Effector memory CD8-positive, alpha-beta T cell (primary cell): ENCODE measurements at places on chromosomes 3 and 15.
A peak's percentile ranks its signal among the peaks of the same experiment; 100 is the strongest.

DNA sequence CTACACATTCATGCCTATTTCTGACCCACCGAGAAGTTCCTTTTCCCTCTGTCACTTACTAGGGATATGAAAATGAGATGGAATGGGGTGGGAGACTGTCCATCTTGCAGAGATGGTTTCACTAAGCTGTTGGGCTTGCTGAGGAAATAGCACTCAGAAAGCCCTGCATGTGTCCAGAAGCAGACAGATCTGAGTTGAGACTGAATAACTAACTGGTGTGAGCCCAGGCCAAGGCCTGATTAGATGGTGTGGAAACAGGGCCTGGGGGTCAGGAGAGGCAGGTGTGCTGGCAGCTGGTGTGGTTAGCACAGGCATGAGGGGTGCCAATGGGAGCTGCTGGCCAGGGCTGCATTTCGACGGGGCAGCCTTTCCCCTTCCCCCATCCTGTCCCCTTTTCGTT lies 72.1 kb downstream of the CLSTN2 start:
- no peak overlapping the region for H3K27ac ChIP-seq
- H3K4me1 ChIP-seq: no peaks in the 10 kb centered on the region
- H3K27me3 ChIP-seq: peaks cover 8% of the 10 kb centered on the region
- no peaks in the 10 kb centered on the region for H3K36me3 ChIP-seq
- no peak for DNase-seq

- no peaks in the 10 kb centered on the region for H3K27me3 ChIP-seq
- DNase-seq: no peak
- no peak overlapping the region for H3K4me3 ChIP-seq
Observed at GRCh38 chr3:126850370-126851085, 132.4 kb upstream of the PLXNA1 start.

DNA sequence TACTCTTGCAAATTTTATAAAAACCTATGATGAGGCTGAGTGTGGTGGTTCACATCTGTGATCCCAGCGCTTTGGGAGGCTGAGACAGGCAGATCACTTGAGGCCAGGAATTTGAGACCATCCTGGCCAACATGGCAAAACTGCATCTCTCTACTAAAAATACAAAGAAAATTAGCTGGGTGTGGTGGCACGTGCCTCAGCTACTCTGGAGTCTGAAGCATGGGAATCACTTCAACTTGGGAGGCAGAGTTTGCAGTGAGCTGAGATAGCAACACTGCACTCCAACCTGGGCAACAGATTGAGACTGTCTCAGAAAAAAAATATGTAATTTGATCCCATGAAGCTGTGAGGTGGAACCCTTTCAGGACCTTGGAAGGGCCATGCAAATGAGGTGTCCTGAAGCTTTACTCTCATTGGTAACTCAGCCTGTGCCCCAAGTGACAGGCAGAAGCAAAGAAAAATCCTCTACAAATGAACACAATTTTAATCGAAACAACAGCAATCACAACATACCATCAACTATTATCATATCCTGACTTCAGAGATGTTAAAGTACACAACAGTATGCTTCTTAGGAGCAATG lies 84.6 kb upstream of the CDV3 start:
- H3K36me3 ChIP-seq: peaks cover 2% of the 10 kb centered on the region
- no peaks in the 10 kb centered on the region for H3K27me3 ChIP-seq
- H3K4me1 ChIP-seq: peaks cover 22% of the 10 kb centered on the region
- H3K4me3 ChIP-seq: no peak overlapping the region
- H3K27ac ChIP-seq: no peak overlapping the region

- no peak overlapping the region for H3K4me3 ChIP-seq
- no peaks in the 10 kb centered on the region for H3K36me3 ChIP-seq
- DNase-seq: no peak
Observed at GRCh38 chr3:20984594-20985205, 766.3 kb downstream of the ZNF385D start.

- DNase-seq: no peak
- peaks cover 18% of the 10 kb centered on the region for H3K4me1 ChIP-seq
- H3K27me3 ChIP-seq: no peaks in the 10 kb centered on the region
- H3K36me3 ChIP-seq: peaks cover 18% of the 10 kb centered on the region
Observed at GRCh38 chr3:122676759-122677158, 3.9 kb upstream of the PARP14 start.

DNA sequence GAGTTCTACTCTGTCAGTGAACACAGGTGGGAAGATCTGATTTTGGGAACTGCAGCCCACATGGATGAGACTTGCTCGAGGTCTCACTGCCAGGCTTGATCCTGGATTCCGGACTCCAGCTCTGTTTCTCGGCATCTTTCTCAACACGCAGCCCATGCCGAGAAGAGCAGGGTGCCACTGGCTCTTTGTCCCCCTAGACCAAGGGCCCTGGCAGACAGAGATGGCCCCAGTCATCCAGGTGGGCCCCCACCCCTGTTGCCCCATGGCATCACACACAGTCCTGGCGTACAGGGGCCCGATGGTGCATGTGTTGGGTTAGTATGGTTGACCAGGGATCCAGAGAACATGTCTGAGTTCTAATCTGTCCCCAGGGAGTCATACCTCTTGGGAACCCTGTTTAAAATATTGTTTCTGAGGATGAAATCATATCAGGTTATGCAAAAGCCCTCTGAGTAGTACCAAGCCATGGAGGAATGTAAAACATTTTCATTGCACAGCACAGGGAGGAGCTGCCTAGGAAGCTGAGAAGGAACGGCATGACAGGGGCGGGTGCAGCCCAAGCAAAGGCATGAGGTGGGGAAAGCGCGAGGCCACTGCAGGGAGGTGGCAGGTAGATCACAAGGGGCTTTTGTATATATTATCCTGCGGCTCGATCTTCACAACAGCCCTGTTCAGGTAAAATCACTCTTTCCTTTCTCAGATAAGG lies 320.6 kb downstream of the UACA start:
- DNase-seq: no peak
- no peak overlapping the region for H3K4me3 ChIP-seq
- peaks cover 3% of the 10 kb centered on the region for H3K36me3 ChIP-seq
- peaks cover 69% of the 10 kb centered on the region for H3K27me3 ChIP-seq

DNA sequence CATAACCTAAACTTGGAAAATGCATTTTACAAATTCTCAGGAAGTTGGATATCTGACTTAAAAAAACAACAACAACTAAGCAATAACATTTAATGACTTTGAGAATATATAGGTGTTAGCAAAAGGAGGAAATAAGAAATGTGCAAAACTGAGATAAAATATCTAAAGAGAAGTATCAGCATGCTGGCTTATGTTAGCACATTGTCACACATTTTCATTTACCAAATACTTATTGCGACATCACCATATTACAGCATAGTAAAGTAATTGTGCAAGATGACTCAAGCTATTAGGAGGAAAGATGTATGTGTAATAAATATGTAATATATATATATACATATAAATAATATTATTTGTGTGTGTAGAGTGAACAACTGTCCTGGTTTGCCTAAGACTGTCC lies 9.2 kb downstream of the PTX3 start:
- H3K36me3 ChIP-seq: no peaks in the 10 kb centered on the region
- no peaks in the 10 kb centered on the region for H3K27me3 ChIP-seq
- H3K27ac ChIP-seq: no peak overlapping the region
- H3K4me1 ChIP-seq: no peaks in the 10 kb centered on the region
- no peak for DNase-seq
- H3K4me3 ChIP-seq: no peak overlapping the region

GRCh38 chr15:40342416-40343320 lies 1.9 kb upstream of the CCDC9B start:
- H3K27ac ChIP-seq: no peak overlapping the region
- H3K4me1 ChIP-seq: peaks cover 8% of the 10 kb centered on the region
- no peaks in the 10 kb centered on the region for H3K36me3 ChIP-seq
- H3K4me3 ChIP-seq: no peak overlapping the region

GRCh38 chr3:64766440-64766839 lies 78.6 kb upstream of the ADAMTS9 start:
- no peaks in the 10 kb centered on the region for H3K4me1 ChIP-seq
- no peaks in the 10 kb centered on the region for H3K27me3 ChIP-seq
- H3K4me3 ChIP-seq: no peak overlapping the region
- H3K27ac ChIP-seq: no peak overlapping the region
- no peak for DNase-seq
- H3K36me3 ChIP-seq: no peaks in the 10 kb centered on the region

GRCh38 chr3:150371741-150372254 lies 36.3 kb upstream of the TSC22D2 start:
- H3K4me3 ChIP-seq: no peak overlapping the region
- H3K4me1 ChIP-seq: peaks cover 2% of the 10 kb centered on the region
- H3K36me3 ChIP-seq: no peaks in the 10 kb centered on the region
- no peak for DNase-seq
- H3K27ac ChIP-seq: no peak overlapping the region
- no peaks in the 10 kb centered on the region for H3K27me3 ChIP-seq

- H3K4me1 ChIP-seq: no peaks in the 10 kb centered on the region
- no peak overlapping the region for H3K27ac ChIP-seq
- no peaks in the 10 kb centered on the region for H3K27me3 ChIP-seq
- H3K36me3 ChIP-seq: peaks cover 3% of the 10 kb centered on the region
Observed at GRCh38 chr3:142690613-142691012, 33.2 kb upstream of the TRPC1 start.

DNA sequence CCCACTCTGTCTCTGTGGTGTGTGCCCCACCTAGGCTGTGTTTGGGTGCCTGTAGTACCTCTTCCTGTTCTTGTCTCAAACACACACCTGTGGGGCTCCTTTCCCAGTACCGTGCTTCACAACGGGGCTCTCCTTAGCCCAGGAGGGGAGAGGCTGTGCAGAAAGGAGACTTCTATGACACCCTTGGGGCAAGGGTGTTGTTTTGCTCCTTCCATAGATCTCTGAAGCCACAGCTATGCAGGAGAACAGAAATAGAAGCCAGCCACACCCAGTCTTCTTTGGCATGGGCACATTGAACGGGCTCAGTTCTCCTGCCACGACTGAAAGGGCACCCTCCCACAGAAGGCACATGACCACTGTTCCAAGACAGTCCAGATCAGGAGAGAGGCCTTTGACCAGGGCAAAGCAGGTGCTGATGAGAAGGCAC lies 74.3 kb downstream of the LIPC start:
- H3K4me1 ChIP-seq: peaks cover 21% of the 10 kb centered on the region
- no peak for DNase-seq
- H3K27ac ChIP-seq: peak overlapping the region; percentile 11
- H3K4me3 ChIP-seq: peak overlapping the region; percentile 40
- H3K27me3 ChIP-seq: no peaks in the 10 kb centered on the region
- H3K36me3 ChIP-seq: no peaks in the 10 kb centered on the region

DNA sequence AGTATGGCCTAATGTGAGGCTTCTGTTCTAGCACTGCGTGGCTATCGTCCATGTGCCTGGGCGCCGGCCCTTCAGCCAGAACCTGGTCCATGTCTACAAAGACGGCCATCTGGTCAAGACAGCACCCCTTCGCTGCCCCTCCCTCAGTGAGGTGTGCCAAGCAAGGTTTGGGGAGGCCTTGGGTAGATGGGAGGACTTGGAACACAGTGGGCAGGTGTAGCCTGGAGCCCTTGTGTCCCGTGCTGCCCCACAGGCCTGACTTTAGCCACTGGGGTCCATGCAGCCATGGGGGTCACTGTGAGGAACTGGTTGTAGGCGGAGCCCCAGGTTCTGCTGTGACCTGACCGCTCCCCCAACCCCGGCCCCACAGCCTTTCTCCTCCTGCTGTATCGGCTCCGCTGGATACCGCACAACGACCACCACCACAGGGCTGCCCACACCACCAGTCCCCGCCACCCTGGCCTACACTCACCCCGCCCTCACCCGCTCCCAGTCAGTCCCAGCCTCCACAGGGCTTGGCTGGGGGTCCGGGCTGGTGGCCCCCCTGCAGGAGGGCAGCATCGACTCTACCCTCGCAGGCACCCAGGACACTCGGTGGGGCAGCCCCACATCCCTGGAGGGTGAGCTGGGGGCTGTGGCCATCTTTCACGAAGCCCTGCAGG lies 16.6 kb downstream of the NBEAL2 start:
- H3K4me3 ChIP-seq: no peak overlapping the region
- no peaks in the 10 kb centered on the region for H3K27me3 ChIP-seq

DNA sequence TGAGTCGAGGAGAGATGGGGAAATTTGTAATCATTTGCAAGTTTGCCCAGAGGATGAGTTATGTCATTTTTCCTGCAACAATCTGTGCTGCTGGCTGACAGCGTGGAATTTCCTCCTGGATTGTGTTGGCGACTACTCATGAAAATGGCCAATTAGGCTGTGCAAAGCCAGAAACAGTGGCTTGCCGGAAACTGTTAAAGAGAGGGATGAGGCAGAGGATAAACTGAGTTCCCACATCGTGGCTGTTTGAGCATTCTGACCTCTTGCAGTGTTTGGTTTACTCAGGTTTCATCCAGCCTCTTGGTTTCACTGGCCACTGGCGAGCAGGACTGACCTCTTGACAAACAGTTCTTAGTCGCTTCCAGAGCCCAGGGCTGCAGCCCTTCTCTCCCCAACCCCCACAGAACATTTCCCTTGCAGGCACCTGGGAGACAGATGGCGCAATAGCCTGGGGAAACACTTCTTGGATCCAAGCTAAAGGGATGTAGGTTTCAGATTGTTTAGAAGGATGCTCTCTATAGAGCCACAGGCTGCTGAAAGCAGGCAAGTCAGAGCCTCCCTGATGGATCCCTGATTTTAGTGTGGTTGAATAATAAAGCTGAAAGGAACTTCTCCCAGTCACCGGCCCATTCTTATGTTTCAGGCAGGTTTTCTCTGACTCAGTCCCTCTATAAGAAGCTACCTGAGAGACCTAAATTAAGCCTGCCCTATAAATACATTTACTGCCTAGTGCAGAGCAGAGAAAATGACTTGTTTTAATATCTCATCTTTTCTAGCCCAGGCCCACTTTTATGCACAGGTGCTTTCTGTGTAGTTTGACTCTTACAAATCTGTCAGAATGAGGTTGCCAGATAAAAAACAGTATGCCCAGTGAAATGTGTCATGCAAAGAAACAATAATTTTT lies 92.8 kb upstream of the UBE2E1 start:
- no peaks in the 10 kb centered on the region for H3K4me1 ChIP-seq
- H3K27ac ChIP-seq: no peak overlapping the region
- DNase-seq: no peak
- no peaks in the 10 kb centered on the region for H3K27me3 ChIP-seq
- H3K36me3 ChIP-seq: peaks cover 5% of the 10 kb centered on the region
- H3K4me3 ChIP-seq: no peak overlapping the region

DNA sequence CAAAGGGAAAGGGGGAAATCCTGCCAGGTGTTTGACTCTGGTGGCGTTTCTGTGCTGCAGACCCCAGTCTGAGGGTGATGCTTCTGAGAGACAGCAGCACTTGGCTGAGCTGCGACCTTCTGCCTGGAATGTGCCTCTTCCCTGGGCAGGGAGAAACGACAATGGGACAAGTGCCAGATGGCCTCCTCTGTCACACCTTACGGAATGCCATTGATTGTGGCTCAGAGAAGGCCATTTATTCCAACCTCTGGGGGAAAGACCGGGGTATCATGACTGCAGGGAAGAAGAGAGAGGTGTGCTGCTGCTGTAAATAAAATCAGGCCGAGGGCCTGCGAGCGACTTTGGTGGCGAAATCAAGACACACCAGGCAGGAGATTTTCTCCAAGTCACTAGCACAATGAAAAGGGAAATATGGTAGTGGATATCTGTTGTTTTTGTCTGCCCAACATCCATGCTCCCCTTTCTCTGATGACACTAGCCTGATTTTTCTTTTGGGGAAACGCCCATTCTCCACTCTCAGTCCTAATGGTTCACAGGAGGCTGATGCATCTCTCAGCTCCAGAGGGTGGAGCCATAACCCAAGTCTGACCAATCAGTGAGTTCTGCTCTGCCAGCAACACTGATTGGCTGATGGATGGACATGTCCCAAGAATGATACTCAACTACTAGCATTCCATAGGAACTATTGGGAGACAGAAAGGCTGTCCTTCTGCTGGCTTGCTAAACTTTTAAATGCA lies 336.1 kb downstream of the FOXP1 start:
- H3K27me3 ChIP-seq: no peaks in the 10 kb centered on the region
- H3K27ac ChIP-seq: no peak overlapping the region
- H3K36me3 ChIP-seq: peaks cover 3% of the 10 kb centered on the region
- DNase-seq: no peak
- peaks cover 3% of the 10 kb centered on the region for H3K4me1 ChIP-seq
- H3K4me3 ChIP-seq: no peak overlapping the region
